ENCODE measurements at places on chromosomes 2 and 18.

DNA sequence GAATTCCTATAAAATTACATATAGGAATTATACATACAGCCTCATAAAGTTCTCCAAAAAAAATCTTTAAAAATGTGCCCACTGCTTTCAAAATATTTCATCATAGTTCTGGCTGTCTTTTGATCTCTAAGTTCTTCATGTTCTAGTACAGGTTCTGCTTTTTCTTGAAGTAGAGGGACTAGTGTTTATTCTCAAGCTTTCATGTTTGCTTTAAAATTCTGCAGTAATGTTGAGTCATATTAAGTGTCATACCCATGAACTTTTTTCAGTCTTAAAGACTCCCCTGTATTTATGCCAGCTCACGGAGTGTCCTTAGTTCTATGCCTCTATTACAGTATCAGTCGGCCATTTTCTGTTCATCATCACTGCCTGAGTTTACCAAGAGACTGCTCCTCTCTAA lies 54.8 kb upstream of the CCDC141 start:
- no peak for DNase-seq

DNA sequence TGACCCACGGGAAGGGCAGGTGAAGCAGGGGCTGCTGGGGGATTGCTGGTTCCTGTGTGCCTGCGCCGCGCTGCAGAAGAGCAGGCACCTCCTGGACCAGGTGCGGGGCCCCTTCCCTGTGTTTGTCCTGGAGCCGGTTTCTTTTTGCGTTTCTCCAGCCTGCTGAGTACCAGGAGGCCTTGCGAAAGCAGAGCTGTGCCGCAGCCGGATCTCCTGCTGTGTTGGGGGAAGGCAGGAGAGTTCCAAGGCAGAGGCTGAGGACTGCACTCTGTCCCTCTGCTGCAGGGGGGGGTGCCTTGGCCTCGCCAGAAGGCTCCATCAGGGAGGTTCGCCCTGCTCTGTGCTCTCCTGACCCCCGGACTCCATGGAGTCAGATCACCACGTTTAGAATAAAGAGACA lies 2.8 kb downstream of the CAPN10 start:
- no peak for DNase-seq

- no peak for DNase-seq
Observed at GRCh38 chr2:236259371-236259770, 4.8 kb downstream of the ASB18 start.

- DNase-seq: no peak
Observed at GRCh38 chr2:105187531-105187930, 54.0 kb upstream of the GPR45 start.

GRCh38 chr18:48781163-48781987 lies 169.4 kb downstream of the SMAD7 start:
- DNase-seq: peak; percentile 21

DNA sequence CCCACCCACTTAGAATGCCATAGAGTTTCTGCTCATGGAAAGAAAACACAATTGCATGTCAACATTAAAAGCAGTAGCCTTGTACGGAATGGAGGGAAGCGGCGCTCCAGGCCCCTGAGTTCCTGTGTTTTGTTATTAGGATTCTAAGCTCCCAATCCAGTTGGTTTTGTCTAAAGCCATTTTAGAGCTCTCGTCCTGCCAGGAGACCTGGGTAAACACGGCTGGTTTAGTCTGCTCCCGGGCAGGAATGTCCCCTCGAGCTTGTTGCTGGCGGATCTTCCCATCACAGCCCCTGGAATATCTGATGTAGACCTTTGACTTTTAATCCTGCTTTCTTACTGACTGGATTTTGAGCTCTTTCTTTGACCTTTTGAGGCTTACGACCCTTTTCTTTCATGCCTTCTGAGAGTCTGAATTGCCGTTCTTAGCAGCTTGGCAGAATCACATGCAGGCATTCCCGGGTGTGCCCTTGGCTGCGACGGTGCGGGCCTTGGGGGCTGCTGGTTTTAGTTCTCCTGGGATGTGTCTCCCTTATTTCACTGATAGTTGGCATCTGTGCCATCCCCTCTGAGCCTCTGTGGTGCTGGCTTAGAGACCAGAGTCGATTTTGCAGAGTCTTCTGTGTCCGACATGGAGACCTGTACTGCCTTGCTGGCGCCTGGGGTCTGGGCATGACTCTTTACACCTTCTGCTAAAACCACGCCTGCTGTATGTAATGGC lies 25.4 kb downstream of the GREB1 start:
- DNase-seq: no peak

- DNase-seq: no peak
Observed at GRCh38 chr18:3525870-3526420, 76.0 kb downstream of the TGIF1 start.
